ENCODE measurements at places on chromosomes 3 and 15. TPM values are rescaled to one million over a fixed set of nuclear protein-coding genes. Genes with fewer than 3 reads are reported as not detected.

DNA sequence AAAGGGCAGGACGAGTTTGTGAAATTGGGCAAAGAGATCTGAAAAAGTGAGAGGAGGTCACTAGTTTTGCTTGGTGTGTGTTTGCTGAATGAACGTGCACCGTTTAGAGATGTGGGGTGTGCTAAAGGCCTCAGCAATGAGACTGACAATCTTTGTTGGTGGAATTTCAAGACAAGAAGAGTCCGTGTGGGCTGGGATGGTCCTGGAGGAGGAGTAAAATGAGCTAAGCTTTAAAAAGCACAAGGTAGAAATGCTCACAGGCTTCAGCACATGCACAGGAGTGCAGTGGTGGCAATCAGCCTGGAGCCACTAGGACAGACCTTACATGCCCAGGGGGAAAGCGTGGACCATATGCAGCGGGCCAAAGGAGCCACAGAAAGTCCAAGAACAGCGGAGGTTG is 1.5 kb upstream of the CPLX3 start:
- no peak for DNase-seq

- peak; percentile 81 for DNase-seq
Measured at GRCh38 chr3:151816091-151816604, 2.2 kb downstream of the AADAC start.

The SV2B gene
- not detected for total RNA-seq

The KIF23 gene
- total RNA-seq, result 103 TPM

GRCh38 chr3:184236636-184237035 is 7.3 kb downstream of the VWA5B2 start:
- DNase-seq, result no peak

GRCh38 chr3:37330466-37330865 is 156.1 kb upstream of the LRRFIP2 start:
- no peak for DNase-seq

GRCh38 chr15:90095521-90095959 is 6.7 kb downstream of the IDH2 start:
- DNase-seq, result no peak

GRCh38 chr3:9192248-9193025 is 57.0 kb downstream of the SRGAP3 start:
- no peak for DNase-seq

DNA sequence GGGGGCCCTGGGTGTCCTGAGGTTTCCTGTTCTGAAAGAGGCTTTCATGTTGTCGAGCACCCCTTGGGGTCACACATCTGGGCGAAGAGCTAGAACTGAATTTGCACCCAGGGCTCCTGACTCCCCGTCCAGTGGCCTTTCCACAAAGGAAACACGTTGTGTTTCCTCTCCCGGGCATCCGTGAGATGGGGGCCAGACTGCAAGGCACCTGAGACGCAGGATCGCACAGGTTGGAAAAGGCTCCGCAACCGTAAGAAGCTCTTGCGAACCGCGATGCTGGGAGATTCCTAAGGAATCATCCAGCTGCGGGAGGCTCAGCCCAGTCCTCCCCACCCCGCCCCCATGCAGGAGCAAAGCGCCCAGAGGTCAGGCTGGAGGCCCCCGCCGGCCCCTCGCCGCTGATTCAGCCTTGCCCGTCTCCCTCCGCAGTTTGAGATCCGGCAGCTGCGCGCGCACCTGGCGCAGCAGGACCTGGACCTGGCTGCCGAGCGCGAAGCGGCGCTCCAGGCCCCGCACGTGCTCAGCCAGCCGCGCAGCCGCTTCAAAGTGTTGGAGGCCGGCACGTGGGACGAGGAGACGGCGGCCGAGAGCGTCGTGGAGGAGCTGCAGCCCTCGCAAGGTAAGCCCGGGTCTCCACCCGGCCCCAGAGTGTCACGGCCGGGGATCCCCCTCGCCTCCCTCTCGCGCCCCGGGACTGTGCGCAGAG is 119.6 kb downstream of the ETFA start:
- no peak for DNase-seq

Measured in A172 (cell line).